Activated naive CD4-positive, alpha-beta T cell treated with anti-CD3 and anti-CD28 coated beads, Interleukin-2, amount 50 U/mL, for 72 hours (primary cell): ENCODE measurements at places on chromosomes 13 and 19. TPM values are rescaled to one million over a fixed set of nuclear protein-coding genes. Genes with fewer than 3 reads are reported as not detected.

- DNase-seq, result no peak
Measured at GRCh38 chr13:25860862-25861261, 191.0 kb downstream of the SHISA2 start.

- no peak for DNase-seq
Measured at GRCh38 chr13:34256236-34256635, 438.3 kb downstream of the RFC3 start.

- DNase-seq, result no peak
Measured at GRCh38 chr19:41911889-41912731, 16.1 kb downstream of the ERFL start.

GRCh38 chr13:48126944-48127830 lies 32.3 kb upstream of the MED4 start:
- DNase-seq, result peak; percentile 32

GRCh38 chr19:10220695-10221094 lies 10.4 kb downstream of the S1PR2 start:
- no peak for DNase-seq

- no peak for DNase-seq
Measured at GRCh38 chr19:16349551-16350152, 25.0 kb downstream of the KLF2 start.

The SLC46A3 gene
- total RNA-seq, result 2.9 TPM

DNA sequence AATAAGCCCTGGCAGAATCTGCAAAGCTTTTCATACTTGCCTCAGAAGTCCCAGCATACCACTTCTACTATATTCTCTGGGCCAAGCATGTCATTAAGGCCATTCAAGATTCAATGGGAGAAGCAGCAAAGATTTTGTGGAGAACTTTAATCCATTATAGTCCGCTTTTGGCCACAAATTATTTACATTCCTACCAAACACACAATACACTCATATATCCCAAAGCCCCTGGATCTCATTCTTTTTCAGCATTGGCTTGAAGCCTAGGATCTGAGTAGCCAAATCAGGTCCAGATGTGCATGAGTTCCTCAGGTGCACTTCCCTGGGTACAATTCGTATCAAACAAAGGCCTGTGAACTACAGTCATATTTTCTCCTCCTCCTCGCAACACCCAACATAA lies 203.4 kb downstream of the NDFIP2 start:
- no peak for DNase-seq

GRCh38 chr13:59144700-59145099 lies 1019.0 kb downstream of the DIAPH3 start:
- DNase-seq, result no peak

GRCh38 chr19:29677001-29677817 lies 11.9 kb downstream of the PLEKHF1 start:
- no peak for DNase-seq

The ZNF681 gene
- total RNA-seq, result 5.8 TPM

DNA sequence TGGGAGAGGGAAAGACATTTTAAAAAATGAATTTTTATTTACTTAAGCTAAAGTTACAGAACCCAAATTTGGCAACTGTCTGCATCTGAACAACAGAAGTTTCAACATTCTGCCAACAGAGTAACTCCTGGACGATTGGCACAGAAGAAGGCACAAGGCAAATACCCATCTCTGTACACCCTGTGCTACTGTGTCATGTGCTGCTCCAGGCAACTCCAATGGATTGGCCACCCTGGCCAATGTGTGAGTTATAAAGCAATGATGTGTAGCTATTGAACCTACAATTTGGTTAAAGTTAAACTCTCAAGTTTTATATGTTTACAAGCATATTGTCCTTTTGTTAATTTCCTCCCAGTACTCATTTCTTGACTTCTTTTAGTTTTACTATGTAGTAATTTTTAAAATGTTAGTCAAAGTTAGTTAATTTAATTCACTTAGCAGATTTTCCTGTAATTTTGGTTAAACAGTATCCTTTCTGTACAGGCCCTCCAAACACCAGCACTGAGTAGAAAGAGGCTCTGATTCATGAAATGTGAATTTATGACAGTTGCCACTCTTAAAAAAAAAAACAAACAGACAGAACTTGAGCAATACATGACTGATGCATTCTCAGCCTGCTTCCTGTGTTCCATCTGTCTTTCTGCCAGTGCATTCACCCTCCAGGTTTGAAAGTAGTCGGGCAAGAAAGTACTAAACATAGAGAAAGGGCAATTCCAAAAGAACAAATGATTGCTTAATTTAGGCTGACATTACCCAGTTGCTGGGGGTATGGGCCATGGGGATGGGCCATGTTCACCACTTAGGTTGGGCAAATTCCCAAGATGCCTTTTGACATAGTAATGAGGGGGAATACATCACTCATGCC lies 5.9 kb downstream of the STARD13 start:
- no peak for DNase-seq

GRCh38 chr19:6501740-6502648 lies at the start of gene TUBB4A:
TUBB4A (minus strand) TSS chr19:6502309; CDS start chr19:6502212, 97 bp downstream.
- no peak for DNase-seq

GRCh38 chr19:1389033-1389940 lies 5.6 kb downstream of the NDUFS7 start:
- DNase-seq, result no peak

The RFPL4A gene
- not detected for total RNA-seq

The CEACAM21 gene
- 40.7 TPM for total RNA-seq

The VAV1 gene
- 81.5 TPM for total RNA-seq

DNA sequence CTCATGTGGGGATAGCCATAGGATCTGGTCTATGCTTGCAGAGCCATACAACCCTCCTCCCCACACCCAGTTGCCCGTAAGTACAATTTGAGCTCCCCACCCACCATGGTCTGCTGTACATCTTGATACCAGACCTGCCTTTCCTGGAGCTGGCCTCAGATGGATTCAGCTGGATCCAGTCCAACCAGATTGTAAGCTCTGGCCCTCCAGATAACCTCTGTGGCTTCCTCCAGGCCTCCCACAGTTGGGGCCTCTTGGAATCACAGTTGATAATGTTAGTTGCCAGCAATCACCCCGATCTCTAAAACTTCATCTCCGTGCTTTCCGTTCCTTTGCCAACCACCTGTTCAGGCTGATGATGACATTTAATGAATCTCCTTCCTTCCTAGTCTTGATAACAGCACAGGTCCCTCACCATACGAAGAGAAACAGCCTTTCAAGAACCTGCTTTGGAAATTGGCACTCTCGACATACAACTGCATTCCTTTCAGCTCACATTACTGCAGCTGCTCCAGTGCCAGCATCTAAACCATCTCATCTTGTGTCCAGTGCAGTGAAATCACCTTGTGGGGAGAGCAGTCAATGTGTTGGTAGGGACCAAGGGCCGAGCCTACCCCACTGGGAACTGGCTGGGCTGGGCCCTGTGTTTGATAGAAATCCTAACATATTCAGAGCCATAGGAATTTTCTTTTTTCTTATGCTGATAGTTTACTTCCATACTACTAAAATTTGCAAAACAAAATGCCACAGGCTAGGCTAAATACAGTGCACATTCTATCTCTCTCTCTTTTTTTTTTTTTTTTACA lies 15.1 kb upstream of the FOXO1 start:
- no peak for DNase-seq

DNA sequence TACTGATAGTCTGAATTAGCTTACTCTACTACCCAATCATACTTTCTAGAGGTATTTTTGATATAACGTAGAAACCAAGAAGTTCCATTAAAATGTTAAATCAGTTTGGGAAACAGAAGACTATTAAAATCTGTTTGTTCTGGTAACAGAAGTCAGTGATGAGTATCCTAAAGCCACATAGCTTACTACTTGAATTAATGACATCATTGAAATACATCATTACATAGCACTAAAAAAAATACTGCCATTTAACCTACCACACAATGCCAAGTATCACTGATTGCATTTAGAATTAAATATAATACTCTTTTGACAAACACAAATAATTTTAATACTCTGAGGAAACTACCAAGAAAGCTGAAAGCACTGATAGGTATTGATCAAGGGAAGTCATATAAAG lies 5.4 kb downstream of the MRPS31 start:
- no peak for DNase-seq

- DNase-seq, result peak; percentile 76
Measured at GRCh38 chr19:15331419-15332310, 674 bp downstream of the BRD4 start.

DNA sequence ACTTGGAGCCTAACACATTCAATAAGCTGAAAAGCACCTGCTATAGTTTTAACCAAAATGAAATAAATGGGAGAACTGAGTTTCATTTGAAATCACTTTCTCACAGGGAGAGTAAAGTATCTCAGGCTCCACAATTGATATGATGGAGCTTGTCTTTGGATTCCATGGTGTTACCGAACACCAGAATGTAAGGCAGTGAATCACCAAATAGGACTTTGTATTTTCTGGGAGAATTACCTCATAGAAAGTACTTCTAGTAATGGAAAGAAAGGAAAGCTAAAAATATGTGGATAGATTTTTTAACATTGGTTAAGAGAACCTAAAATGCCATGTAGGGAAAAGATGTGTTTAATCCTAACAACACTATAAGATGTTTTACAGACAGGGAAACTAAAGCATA lies 123.6 kb downstream of the NALCN start:
- no peak for DNase-seq
